Calu3 (cell line): ENCODE measurements at places on chromosomes 12 and 14. TPM values are rescaled to one million over a fixed set of nuclear protein-coding genes. Genes with fewer than 3 reads are reported as not detected.

The CLEC7A gene
- 1.2 and 1.4 TPM in 2 replicates for total RNA-seq

The CCDC184 gene
- total RNA-seq: 0.45 and 0.51 TPM in 2 replicates

The SIX1 gene
- 4.6 and 6.7 TPM in 2 replicates for total RNA-seq

The TOMM20L gene
- total RNA-seq: not detected in 2 replicates

The FGD6 gene
- total RNA-seq: 64.5 and 66.6 TPM in 2 replicates

The RBP5 gene
- 0.81 and 2.3 TPM in 2 replicates for total RNA-seq

The HCAR2 gene
- total RNA-seq: not detected in 2 replicates

The TDRD9 gene
- total RNA-seq: not detected in 2 replicates

The FIGNL2 gene
- total RNA-seq: not detected in 2 replicates

The JPH4 gene
- total RNA-seq: not detected in 2 replicates

The DPPA3 gene
- total RNA-seq: not detected in 2 replicates

The FBLN5 gene
- 0.39 and 0.90 TPM in 2 replicates for total RNA-seq

The PALS1 gene
- total RNA-seq: 35.0 and 40.4 TPM in 2 replicates

The SLC2A14 gene
- total RNA-seq: not detected in 2 replicates

The PLXNC1 gene
- total RNA-seq: 1.3 and 2.3 TPM in 2 replicates

The ACRBP gene
- 2.9 and 4.1 TPM in 2 replicates for total RNA-seq

The RD3L gene
- not detected in 2 replicates for total RNA-seq

The C12orf43 gene
- total RNA-seq: 26.2 and 28.7 TPM in 2 replicates

The CLEC14A gene
- total RNA-seq: not detected in 2 replicates

The CD163 gene
- total RNA-seq: not detected in 2 replicates

The TMEM132D gene
- not detected in 2 replicates for total RNA-seq

The DACT1 gene
- total RNA-seq: not detected in 2 replicates

The DLGAP5 gene
- 48.7 and 54.3 TPM in 2 replicates for total RNA-seq

The OTOGL gene
- total RNA-seq: 0.05 and 0.09 TPM in 2 replicates

The ERO1A gene
- total RNA-seq: 117 and 129 TPM in 2 replicates

The BICDL1 gene
- total RNA-seq: 25.7 and 31.6 TPM in 2 replicates

The RASSF8 gene
- total RNA-seq: 17.4 and 26.6 TPM in 2 replicates

The CPNE6 gene
- total RNA-seq: not detected in 2 replicates

The EPYC gene
- not detected in 2 replicates for total RNA-seq

The RPS6KL1 gene
- 16.4 and 18.5 TPM in 2 replicates for total RNA-seq

The DDN gene
- 0.12 and 0.21 TPM in 2 replicates for total RNA-seq

The TRIAP1 gene
- 29.4 and 34.4 TPM in 2 replicates for total RNA-seq

The NYNRIN gene
- total RNA-seq: 7.5 and 8.4 TPM in 2 replicates

The RASSF3 gene
- 162 and 179 TPM in 2 replicates for total RNA-seq

The AKAP6 gene
- total RNA-seq: 2.2 and 2.8 TPM in 2 replicates

The FOXN4 gene
- not detected in 2 replicates for total RNA-seq

The IRAK3 gene
- 7.8 and 12.0 TPM in 2 replicates for total RNA-seq

The ANKRD13A gene
- 34.5 and 40.4 TPM in 2 replicates for total RNA-seq

The A2M gene
- not detected in 2 replicates for total RNA-seq

The PPP1R1A gene
- 0.26 TPM in 1 of 2 replicates, not detected in the other for total RNA-seq

The SERPINA12 gene
- total RNA-seq: not detected in 2 replicates

The TMEM121 gene
- total RNA-seq: 0.38 and 0.42 TPM in 2 replicates

The FAM181A gene
- total RNA-seq: not detected in 2 replicates

The KLRD1 gene
- 0.14 TPM in 1 of 2 replicates, not detected in the other for total RNA-seq

The VCPKMT gene
- 7.1 and 8.8 TPM in 2 replicates for total RNA-seq
